Esophagus squamous epithelium (tissue), 5 donors: ENCODE measurements at places on chromosomes 3 and 15.

GRCh38 chr15:34109797-34110663, 8.1 kb downstream of the PGBD4 start:
- DNase-seq, result no peak

DNA sequence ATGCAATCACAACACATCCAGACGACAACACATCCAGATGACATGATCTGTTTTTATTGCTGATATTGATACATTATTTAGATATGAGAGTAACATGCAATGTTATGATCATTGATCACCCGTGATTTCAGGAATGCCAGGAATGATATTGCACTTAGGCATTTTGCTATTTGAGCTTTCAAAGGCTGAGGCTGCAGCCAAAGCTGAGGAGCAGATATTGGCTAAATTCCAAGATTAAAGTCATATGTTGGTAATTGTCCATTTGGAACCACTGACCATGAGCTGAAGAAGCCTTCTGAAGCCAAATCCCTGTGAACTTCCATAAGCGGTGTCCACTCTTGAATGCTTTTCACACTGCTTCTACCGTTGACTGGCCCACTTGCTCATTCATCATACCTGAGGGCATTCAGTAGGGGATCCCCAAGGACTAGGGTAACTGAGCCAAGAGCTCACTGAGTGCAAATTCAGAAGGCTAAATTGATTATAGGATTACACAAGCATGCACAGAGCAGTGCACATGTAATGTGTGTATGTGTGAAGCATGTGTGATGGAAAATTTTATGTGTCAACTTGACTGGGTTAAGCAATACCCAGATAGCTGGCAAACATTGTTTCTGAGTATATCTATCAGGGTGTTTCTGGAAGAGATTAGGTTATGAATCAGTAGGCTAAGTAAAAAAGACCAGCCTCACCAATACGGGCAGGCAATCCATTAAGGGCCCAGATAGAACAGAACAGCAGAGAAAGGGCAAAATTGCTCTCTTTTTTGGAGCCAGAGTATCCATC, 92.1 kb upstream of the PLAAT1 start:
- DNase-seq, result no peak

DNA sequence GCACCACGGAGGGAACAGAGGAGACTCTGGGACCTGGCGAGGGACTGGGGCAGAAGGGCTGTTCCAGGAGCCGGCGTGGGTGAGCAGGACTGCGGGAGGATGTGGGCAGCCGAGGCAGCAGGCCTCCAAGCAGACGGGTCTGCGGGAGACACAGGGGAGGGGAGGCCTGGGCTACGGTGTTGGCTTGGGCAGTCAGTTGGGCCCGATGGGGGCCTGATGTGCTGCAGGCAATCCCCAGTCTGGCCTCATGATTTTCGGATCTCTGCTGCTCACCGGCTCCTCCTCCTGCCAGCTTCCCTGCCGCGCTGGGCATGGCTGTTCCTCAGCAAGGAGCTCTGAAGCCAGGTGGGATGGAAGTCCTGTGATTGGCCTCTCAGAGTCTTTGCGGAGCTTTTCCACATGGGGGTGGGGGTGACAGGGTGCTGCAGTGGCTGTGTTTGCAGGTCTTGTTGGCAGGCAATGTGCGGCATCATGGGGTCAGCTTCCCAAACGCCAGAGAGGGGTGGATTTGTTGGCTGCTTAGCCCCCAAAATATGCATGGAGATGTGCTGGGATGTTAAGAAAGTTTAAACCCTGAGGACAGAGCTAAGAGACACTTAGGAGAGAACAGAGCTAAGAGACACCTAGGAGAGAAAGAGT, 19.3 kb downstream of the MINAR1 start:
- no peak for DNase-seq

DNA sequence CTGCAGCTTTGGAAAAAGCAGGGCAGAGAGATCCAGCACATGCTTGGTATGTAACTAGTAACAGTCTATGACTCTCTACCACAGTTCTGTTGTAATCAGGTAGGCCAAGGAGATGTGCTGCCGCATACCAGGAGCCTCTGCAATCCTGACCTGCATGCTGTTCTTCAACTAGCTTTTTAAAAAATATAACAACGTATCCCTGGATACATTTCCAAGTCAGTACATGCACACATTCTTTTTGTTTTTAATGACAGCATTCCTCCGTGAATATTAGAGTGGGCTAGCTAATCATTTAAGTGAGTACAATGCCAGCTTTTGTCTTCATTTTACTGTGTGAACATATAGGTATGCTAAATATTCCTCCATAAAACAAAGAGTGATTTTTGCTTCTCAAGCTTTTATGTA, 437.8 kb downstream of the RBMS3 start:
- no peak for DNase-seq

GRCh38 chr3:187717572-187717971, 15.2 kb upstream of the RTP2 start:
- DNase-seq, result no peak

DNA sequence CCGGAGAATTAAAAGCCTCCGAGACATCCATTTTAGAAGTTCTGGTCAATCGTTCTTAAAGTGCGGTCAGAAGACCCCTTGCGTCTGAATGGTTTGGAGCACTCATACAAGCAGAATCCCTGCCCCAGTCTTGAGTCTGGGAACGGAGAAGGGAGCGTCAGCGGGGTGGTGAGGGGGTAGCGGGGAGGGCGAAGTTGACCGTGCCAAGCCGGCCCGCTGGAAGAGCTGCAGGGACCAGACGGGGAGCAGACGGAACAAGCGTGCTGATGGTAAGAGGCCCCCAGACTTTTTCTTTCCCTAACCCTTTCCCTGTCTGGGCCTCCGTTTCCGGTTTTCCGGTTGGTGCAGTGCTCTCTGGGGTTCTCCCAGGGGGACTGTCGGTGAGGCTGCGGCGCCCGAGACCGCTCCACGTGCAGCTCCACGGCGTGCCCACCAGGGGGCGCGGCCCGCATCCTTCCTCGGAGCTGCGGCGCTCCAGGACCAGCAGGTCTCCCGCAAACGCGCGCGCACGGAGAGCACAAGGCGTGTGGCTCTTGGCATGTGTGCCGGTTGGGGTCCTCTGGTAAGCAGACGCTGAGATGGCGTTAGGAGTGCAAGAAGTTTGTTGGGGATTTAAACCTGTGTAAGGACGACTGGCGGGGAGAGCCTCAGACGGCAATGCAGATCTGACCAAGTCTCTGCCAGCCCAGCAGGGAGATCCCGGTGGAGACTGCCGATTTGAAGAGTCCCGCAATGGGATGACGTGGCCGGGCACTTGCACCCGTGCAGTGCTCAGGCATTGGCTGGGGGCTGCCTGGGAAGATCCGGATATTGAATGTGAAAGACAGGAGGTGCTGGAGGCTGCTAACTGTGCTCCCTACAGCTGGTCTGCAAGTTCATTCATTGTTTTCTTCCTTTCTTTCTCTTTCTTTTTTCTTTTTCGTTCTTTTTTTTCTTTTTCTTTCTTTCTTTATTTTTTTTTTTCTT, 19.2 kb upstream of the CORO2B start:
- no peak for DNase-seq

DNA sequence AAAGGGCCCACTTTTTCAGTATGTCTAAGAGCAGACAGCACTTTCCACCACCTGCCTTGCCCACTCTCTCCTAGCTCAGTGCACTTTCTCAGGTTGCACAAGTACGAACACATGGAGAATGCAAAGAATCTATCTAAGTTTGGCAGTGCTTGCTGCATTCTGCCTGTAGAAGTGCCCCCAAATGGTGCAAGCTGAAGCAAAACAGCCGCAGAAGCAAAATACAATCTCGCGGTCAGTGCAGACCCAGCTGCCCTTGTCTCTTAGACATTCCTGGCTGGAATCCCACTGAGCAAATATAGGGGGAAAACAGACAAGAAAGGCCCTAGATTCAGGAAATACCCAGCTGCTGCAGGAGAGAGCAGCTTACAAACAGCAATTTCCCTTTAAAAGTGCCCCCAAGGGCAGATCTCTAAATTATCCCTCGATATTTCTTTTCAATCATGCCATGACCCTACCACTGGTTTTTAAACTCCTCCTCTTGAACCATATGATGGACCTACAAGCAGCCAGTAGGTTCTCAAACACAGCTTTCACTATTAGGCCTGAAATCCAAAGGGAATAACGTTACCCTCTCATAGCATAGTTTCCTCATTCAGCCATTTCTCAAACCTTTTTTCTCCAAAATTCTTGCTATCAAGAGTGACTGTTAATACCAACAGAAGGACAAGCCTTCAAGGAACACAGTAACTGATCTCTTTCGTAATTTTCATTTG, 67.0 kb downstream of the TNIK start:
- DNase-seq, result no peak

GRCh38 chr3:192847941-192848340, 69.7 kb downstream of the MB21D2 start:
- no peak for DNase-seq

GRCh38 chr3:167304077-167304476, 76.0 kb downstream of the ZBBX start:
- no peak for DNase-seq

DNA sequence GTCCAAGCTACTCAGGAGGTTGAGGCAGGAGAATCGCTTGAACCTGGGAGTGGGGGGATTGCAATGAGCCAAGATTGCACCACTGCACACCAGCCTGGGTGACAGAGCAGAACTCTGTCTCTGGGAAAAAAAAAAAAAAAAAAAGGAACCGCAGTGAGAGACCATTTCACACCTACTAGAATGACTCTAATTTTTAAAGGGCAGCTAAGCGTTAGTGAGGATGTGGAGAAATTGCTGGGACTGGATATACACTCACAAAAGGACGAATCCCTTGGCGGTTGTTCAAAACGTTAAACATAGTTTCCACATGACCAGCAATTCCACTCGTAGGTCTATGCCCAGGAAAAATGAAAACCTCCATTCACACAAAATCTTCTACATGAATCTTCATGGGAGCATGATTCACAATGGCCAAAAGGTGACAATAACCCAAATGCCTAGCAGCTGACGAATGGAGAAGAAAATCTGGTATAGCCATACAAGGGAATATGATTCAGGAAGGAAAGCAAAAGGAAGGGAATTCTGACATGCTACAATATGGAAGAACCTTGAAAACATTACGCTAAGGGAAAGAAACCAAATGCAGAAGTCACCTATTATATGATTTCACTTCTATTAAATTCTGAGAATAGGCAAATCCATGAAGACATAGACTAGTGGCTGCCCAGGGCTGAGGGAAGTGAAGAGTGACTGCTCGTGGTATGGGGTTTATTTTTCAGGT, 127.0 kb downstream of the CHSY1 start:
- DNase-seq, result no peak

DNA sequence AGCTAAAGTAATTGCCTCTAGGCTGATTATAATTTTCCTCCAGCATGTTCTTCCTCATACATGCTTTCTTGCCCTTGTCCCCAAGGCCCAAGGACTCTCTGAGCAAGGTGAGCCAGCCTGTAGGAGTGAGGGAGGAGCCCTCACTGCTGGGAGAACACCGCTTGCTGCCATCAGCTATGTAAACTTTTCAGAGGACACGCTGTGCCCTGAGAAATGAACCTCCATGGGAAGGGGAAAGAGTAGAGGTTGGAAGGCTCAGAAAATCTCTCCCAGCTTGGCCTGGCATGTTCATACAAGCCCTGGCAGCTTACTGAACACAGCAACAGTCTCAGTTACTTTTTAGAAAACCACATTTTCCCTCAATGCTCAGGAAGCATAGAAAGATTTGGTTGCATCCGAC, 103.0 kb upstream of the SLC24A5 start:
- no peak for DNase-seq

GRCh38 chr3:88133711-88134263, 16.0 kb upstream of the C3orf38 start:
- DNase-seq, result no peak

DNA sequence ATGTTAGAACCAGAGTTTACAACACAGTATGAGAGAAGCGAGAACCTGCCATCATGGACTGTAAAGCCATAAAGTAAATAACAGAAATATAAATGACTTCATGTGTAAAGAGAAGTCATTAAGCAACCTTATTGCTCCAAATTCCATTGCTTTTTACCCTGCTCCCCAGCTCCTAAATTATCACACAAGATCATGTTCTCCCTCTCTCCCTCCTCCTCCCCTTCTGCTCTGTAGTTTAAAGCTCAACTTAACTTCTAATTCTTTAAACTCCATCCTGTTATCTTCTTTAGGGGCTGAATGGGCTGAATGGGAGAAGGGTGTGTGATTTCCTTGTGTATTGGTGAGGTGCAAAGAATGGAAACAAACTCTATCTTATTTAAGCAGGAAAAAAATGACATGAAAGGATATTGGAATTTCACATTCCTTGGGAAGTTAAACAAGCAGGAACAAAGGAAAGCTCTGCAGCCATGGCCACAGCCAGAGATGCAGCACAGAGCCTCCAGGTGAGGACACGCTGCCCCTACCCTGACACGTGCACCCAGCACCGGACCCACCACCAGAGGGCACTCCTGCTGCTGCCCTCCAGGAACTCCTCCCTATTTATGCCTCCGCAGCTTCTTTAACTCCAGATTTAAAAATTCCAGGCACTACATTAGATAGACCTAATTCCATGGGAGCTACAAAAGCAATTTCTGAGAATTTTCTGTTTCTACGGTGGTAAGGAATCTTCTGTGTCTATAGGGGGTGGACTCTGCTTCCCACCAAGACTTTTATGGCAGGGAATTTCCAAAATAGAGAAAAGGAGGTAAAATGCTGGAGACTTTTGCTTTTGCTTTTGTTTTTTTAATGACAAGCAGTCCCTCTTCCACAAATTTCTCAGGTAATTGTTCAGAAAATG, 76.9 kb upstream of the ABI3BP start:
- DNase-seq, result no peak

GRCh38 chr15:26712335-26712734, 60.5 kb downstream of the GABRB3 start:
- no peak for DNase-seq

DNA sequence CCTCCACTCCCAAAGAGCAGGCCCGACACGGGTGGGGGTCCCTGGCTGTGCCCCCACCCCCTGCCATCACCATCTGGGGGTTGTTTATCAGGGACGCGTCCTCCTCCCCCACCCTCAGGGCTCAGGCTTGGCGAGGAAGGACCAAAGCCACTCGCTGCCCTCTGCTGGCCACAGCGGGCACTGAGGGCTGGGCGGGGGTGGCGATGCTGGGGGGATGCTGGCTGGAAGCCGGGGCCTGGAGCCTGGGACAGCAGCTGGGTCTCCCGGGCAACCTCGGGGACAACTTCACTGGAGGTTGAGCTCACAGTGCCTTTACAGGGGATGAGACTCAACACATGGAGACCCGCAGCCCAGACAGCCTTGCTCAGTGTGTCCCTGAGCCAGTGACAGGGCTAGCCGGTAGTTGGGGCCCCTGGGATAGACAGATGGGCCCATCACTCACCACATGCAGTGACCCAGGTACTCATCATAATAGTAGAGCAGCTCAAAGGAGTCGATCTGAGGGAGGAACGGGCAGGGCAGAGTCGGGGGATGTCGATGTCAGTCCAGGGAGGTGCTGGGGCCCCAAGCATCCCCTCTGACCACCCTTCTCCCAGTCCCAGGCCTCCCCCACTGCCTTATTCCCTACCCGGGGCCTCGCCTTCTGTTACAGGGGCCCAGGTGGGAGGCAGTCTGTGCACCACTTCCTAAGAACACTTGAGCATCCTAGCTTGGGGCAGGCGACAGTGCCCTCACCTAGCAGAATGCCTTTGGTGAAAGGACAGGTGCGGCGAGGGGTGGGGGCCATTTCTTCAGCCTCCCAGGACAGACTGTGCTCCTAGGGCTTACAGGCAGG, 5.9 kb upstream of the CALML4 start:
- no peak for DNase-seq
